ENCODE measurements at places on chromosomes 7 and 10.
A peak's percentile ranks its signal among the peaks of the same experiment; 100 is the strongest.

DNA sequence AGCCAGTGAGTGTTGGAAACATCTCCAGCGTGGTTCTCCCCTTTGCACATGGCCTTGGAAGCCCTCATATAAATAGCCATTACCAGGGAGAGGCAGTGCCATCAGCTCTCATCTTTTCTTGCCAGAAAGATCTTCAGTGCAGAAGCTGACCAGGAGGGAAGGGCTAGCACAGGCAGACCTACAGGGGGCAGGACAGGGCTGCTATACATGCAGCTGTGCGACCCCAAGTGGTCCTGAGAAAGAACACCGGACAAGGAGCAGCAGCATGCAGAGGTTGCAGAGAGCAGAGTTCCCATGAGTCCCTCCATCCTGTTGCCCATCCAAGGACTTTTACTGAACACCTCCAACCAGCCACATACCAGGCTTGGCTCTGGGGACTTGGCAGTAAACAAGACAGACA is 17.1 kb downstream of the GRID1 start:
- DNase-seq = no peak

DNA sequence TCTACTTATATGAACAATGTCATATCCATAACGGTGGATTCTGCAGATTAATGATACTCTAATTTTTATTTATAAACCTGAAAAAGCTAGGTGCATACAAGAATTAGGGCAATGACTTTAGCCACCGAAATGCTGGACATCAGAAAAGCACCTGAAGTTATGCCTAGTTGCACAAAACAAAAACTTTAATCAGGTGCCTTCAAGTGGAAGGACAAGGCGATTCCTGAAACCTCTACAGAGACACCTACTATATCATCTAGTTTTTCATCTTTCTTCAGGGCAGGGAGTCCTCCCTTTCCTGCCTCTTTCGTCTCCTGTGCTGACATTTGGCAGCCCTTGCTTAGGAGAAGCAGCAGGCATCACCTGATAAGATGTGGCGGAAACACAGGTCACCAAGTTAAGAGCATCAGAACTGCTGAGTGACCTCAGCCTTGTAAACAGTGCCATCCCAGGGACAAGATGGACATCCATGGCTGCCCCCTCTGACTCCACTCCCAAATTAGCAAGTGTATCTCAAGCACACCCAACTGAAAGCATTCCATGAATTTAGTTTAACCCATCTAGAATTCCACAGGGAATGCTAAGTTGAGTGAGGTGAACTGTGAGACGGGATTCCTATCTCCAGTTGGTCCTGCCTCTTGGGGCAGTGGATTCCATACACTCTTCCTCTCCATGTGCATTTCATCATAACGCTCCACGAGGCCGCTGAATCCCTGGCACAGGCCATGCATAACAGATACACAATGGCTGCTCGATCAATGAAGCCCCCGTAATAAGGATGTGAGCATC is 5.8 kb downstream of the ITPRIP start:
- DNase-seq = peak; percentile 36

DNA sequence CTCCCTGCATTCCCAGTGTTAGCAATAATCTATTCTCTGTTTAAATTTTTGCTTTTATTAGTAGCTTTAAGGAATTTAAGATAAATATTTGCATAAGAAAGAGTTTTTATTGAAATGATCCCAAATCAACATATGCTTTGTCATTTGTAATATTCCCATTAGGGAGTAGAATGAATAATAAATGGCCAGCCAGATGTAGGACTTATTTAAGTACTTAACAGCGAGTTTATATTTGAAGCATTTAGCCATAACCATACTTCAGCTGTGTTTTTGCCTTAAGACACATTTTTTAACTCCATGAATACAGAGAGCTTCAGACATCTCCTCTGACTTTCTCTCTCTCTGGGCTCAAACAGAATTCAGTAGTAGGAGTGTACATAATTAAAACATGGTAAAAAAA is 103.6 kb downstream of the HGF start:
- DNase-seq = no peak

DNA sequence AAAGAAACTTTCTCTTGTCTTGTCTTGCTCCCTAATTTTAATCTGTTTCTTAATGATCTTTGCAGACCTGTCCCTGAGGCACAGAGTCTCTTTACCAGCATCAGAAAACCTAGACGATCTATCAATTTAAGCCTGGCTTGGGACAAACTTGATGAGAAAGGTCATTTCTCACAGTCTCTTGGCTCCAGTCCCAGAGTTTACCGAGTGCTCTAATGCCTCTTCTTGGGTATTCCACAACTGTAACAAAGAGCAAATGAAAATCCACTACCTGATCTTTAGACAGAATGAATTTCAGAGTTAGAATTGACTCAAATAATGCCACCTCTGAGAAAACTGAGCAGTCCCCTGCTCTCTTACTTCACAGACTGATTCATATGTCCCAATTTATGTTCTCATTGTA is 106.4 kb upstream of the DNAJB12 start:
- DNase-seq = no peak

- no peak for DNase-seq
Measured at GRCh38 chr10:114779803-114780576, 41.6 kb upstream of the FHIP2A start.

GRCh38 chr7:105205592-105206237 is 183.0 kb downstream of the SRPK2 start:
- no peak for DNase-seq

- DNase-seq = peak; percentile 61
Measured at GRCh38 chr10:72259491-72260238, 14.1 kb upstream of the DDIT4 start.

- peak; percentile 75 for DNase-seq
Measured at GRCh38 chr7:100208911-100209408, 10.8 kb upstream of the PVRIG start.

- no peak for DNase-seq
Measured at GRCh38 chr10:101580486-101581399, 7.3 kb downstream of the POLL start.

DNA sequence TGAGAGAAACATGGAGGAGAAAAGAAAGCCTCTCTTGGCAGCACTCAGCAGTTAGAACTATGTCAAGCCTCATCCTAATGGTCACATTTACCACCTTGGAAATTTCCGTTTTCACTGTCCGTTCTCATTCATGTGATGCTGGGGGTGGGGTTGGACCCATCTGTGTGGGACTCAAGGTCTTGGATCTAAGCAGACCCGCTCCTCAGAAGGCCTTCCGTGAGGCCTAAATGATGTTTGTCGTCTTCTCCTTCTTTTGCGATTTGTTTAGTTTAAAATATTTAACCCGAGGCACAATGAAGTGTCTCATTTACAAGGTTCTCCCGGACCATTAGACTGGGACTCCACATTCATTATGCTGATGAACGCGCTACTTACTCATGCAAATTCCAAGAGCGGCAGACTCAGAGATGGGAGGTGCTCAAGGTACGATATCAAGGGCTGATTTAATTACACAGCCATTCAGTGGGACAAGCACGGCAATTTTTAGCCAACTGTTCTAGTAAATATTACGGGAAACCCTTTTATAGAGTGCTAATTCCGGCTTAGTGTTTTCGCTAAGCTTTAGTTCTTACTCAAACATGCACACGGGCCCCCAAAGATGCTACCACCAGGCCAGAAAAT is 109.1 kb upstream of the EFCAB10 start:
- DNase-seq = no peak

DNA sequence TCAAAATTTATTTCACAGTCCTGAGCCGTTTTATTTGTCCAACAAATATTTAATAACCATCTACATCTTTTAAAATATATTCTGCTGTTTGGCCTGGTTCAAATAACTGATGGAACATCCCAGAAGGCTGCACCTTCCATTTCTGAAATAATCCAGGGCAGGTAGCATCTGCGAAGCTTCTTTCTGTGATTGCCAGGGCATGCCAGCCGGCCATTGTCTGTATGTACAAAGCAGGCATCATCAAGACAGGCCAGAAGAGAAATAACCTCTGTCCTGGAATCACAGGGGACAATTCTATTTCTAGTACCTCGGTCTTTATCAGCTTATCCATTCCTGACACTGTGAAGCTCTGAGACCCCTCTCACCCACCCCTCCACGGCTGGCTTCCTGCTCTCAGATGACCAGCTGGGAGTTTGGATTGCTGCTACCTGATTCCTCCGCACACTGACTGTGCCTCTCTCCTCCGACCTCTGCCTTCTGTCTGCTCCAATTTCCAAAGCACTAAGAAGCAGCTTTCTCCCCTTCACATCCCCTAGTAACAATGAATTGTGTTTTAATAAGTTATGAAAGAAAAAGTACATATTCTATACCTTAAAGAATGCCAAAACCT is 8.0 kb downstream of the DGKI start:
- no peak for DNase-seq

DNA sequence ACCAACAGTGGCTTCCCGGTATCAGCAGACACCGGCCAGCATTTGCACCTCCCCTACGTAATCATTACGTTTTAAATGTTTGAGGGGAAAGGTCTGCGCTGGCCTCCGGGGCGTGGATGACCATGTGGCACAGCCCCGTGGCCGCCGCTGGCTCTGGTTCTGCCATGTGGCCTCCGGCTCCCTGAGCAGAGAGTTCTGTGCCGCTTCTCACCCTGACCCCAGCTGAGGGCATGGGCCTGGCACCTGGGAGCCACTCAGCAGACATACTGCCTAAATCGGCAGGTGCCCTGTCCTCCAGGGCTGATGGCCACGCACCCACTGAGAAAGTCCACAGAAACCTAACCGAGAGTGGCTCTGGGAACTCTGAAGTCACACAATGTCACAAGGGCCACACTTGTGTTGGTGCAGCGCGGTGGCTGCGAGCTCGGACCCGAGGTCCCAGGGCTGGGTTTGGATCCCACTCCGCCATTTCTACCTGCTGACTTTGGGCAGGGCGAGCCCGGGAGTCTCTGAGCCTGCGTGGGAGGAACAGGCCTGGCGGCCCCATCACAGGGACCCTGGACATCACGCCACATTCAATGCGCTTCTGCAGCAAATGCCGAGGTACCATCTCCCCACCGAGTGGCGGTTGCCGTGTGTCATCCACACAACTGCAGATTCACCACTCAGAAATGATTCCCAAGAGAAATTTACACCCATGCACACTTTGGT is 25.3 kb downstream of the CFAP46 start:
- no peak for DNase-seq

DNA sequence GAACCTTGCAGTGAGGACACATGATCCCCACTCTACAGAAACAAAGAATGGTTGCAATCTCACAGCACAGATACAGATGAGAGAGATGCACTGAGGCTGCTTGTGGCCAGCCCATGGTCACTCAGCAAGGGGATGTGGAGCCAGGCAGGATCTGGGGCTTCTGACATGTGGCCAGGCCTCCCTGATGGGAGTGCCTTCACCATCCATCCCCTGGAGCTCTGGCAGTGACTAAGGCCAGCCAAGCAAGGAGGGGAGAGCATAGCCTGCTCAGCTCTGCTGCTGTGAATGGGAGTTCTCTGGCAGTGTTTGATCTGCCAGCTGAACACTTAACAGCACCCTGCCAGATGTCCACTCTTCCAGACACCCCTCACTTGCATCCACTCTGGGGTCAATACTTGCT is 19.8 kb downstream of the C10orf71 start:
- peak; percentile 39 for DNase-seq

DNA sequence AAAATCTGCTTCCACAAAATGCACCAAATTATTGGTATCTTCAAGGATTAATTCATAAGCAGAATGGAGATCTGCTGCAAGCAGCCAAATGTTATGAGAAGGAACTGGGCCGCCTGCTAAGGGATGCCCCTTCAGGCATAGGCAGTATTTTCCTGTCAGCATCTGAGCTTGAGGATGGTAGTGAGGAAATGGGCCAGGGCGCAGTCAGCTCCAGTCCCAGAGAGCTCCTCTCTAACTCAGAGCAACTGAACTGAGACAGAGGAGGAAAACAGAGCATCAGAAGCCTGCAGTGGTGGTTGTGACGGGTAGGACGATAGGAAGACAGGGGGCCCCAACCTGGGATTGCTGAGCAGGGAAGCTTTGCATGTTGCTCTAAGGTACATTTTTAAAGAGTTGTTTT is 12.1 kb downstream of the IFIT3 start:
- no peak for DNase-seq

DNA sequence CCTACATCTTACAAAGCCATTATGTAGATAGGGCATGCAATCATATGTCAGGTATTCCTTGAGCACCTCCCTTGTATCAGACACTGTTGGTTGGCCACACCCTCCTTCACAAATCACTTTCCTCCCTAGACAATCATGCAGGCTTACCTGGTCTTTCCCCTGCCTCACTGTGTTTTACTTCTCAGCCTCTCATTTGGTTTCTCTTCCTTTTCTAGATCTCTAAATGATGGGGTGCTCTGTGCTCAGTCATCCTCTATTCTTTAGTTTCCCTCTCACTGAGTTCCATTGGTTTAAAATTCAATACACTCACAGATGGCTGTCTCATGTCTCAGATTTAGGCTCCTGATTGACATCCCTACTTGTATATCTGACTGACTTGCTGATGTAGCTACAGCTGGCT is 31.4 kb downstream of the ANK3 start:
- DNase-seq = no peak

- DNase-seq = no peak
Measured at GRCh38 chr7:123824754-123825067, 20.3 kb upstream of the HYAL4 start.

- no peak for DNase-seq
Measured at GRCh38 chr7:106618480-106618879, 42.5 kb downstream of the CCDC71L start.
